ENCODE measurements at places on chromosomes 11 and 22. TPM values are rescaled to one million over a fixed set of nuclear protein-coding genes. Genes with fewer than 3 reads are reported as not detected.
A peak's percentile ranks its signal among the peaks of the same experiment; 100 is the strongest.

DNA sequence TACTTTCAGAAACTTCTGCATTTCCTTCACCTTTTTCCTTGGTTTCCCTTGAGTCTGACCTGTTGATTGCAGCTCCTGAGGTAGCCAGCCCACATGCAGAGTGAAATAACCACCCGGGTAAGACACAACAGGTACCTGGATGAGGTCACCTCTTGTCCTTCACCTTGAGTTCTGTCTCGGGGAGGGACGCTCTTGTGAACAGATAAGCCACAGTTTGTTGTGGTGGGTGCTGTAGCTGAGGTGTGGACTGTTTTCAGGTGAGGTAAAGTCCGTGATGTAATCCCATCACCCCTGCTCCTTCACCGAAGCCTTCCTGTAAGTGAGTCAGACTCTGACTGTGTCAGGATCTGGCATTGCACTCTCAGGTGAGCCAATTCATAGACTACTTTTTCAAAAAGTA lies 183.1 kb downstream of the NAV2 start:
- DNase-seq = no peak
- no peaks in the 10 kb centered on the region for H3K4me1 ChIP-seq
- H3K27ac ChIP-seq = no peak overlapping the region
- no peaks in the 10 kb centered on the region for H3K27me3 ChIP-seq
- H3K36me3 ChIP-seq = peaks cover 9% of the 10 kb centered on the region
- no peak overlapping the region for H3K4me3 ChIP-seq

DNA sequence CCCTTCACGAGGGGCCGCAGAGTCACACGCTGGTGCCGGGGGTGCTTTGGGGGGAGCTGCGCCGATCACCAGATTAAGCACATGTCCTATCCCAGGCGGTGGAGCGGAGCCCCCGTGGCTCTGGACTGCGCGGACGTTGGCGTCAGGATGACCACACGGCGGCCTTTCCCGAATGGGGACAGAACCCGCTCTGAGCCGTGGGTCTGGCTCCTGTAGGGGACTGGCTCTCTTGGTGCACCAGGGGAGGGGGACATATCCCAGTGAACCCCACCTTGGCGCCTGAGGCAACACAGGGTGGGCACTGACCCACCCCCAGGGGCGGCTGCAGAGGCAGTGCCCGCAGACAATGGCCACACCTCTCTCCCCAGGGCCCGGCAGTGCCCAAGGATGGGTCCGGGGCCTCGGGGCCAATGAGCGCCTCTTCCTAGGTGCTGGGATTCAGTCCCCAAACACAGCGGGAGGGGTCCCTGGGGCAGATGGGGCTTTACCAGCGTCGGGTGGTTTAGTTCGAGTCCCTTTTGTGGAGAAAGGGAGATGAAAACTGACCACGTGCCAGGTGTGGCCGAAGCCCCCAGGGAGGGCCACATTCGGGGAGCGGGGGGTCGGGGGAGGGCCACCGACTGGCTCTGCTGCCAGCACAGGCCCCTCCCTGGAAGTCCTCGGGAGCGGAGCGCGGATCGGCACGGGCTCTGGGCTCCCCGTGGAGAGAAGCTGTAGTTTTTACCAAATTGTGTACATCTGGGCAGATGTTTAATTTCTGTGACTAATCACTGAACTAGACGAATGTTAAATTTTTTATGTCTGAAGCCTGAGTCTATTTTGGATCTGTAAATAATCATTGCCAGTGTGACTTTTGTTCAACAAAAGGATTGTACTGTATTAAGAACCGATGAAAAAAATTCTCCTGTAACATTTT lies 58.9 kb downstream of the GRAMD4 start:
- DNase-seq = no peak
- H3K27ac ChIP-seq = no peak overlapping the region
- H3K27me3 ChIP-seq = no peaks in the 10 kb centered on the region
- H3K4me3 ChIP-seq = no peak overlapping the region
- H3K36me3 ChIP-seq = peaks cover 47% of the 10 kb centered on the region

The KAT5 gene
- 82.6 TPM for total RNA-seq

DNA sequence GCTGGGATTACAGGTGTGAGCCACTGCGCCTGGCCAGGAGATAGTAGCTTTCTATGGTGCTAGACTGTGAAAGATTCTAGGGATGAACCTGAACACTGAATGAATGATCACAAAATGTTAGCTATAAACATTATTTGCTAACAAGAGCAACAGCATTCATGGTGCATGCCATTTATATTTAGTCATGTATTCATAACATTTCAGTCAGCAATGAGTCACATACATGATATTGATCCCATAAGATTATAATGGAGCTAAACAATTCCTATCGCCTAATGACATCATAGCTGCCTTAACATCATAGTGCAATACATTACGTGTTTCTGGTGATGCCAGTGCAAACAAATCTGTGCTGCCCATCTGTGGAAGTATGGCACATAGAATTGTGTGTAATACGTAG lies 164.1 kb downstream of the ARHGAP42 start:
- H3K27ac ChIP-seq = no peak overlapping the region
- H3K4me3 ChIP-seq = no peak overlapping the region
- no peaks in the 10 kb centered on the region for H3K36me3 ChIP-seq
- peaks cover 4% of the 10 kb centered on the region for H3K4me1 ChIP-seq

- no peaks in the 10 kb centered on the region for H3K27me3 ChIP-seq
- H3K4me1 ChIP-seq = peaks cover 35% of the 10 kb centered on the region
- H3K4me3 ChIP-seq = peak overlapping the region; percentile 98
- no peaks in the 10 kb centered on the region for H3K36me3 ChIP-seq
- peak overlapping the region; percentile 87 for H3K27ac ChIP-seq
Observed at GRCh38 chr11:57566905-57567514, 462 bp downstream of the UBE2L6 start.

- no peaks in the 10 kb centered on the region for H3K27me3 ChIP-seq
- no peak for DNase-seq
- H3K4me1 ChIP-seq = no peaks in the 10 kb centered on the region
- no peak overlapping the region for H3K4me3 ChIP-seq
Observed at GRCh38 chr11:87176044-87176443, 138.3 kb downstream of the TMEM135 start.

The BIK gene
- 1.6 TPM for total RNA-seq

All from lower lobe of right lung (tissue), 2 donors.